Activated naive CD4-positive, alpha-beta T cell treated with anti-CD3 and anti-CD28 coated beads, Interleukin-2, amount 10 ng/mL, durations not matched to agents 7 days and 5 days (primary cell): ENCODE measurements at places on chromosomes 7 and 10.

DNA sequence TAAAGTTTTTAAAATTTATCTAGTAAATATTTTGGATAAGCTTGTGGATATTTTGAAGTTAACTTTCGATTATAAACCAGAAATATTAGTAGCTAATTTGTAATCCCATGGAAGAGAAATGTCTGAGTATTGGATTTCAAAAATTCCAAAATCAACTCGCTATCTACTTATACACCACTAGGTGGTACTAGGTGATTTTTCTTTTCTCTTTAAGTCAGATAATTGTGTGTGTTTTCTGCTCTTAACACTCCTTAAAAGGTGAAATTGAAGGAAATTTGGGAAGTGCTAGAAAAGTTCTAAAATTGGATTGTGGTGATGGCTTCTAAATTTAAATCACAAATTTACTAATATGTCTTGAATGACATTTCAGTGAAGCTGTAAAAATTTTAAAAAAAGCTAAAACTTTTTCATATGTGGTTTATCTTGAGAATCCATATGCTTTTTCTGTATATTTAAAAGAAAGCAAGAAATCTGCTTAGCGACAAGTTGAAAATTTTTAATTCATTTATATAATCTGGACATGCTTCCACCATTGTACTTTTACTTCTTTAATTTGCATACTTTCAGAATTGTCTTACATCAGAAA is 90.2 kb downstream of the IPMK start:
- no peaks in the 10 kb centered on the region for H3K27me3 ChIP-seq
- H3K36me3 ChIP-seq: no peaks in the 10 kb centered on the region
- H3K4me3 ChIP-seq: no peak overlapping the region
- no peak for DNase-seq

DNA sequence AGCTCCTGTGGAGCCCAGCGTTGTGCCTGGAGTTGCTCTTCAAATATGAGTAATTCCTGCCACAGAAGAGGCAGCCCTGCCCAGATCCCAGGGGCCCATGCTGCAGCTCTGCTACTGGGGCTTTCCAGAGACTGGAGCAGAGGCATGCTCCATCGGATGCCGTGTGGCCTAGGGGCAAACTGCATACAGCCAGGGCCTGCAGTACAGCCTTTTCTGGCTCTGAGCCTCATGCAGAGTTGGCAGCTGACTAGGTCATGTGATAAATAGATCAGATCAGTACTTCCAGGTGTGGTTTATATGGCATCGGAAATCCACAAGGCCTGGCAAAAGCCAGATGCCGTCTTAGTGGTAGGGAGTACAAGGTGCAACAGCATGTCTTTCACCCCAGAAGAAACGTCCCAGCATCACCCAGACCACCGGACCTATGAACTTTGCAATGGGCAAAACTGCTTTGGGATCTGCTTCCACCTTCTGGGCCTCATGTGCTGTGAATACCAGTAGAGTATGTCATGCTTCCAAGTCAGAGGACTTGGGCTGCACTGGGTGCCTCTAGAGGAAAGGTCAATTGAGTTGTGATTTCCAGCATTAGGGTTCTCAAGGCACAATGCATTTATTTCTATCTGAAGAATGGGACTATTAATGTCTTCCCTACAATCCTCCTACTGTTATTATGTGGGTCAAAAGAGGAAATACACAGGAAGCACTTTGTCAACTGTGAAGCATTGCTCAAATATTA is 250.7 kb upstream of the ZNF32 start:
- H3K27ac ChIP-seq: no peak overlapping the region
- H3K4me3 ChIP-seq: no peak overlapping the region
- no peaks in the 10 kb centered on the region for H3K4me1 ChIP-seq
- H3K27me3 ChIP-seq: peaks cover 21% of the 10 kb centered on the region
- DNase-seq: no peak
- H3K36me3 ChIP-seq: no peaks in the 10 kb centered on the region

GRCh38 chr7:47719675-47720074 is 137.8 kb upstream of the TNS3 start:
- H3K27me3 ChIP-seq: no peaks in the 10 kb centered on the region
- H3K27ac ChIP-seq: no peak overlapping the region
- DNase-seq: no peak
- no peak overlapping the region for H3K4me3 ChIP-seq

DNA sequence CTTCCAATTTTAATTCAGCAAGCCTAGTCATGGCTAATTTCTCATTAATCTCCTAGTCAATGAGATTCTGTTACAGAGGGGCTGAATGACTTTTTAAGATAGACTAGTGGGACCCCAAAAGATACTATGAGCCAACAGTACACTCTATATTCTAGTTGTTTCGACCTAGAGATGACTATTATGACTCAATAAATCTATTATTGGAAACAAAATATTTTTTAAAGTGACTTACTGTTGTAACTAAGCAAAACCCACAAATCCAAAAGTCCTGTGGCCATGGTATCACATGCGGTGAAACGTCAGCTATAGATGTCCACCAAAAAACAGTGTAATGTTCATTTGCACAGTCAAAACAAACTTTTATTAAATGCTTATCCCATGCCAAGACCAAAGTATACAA is 95.3 kb upstream of the ADO start:
- H3K4me3 ChIP-seq: no peak overlapping the region
- DNase-seq: no peak

- no peaks in the 10 kb centered on the region for H3K4me1 ChIP-seq
- no peak for DNase-seq
- H3K36me3 ChIP-seq: no peaks in the 10 kb centered on the region
Measured at GRCh38 chr7:49706106-49706505, 67.3 kb upstream of the VWC2 start.

DNA sequence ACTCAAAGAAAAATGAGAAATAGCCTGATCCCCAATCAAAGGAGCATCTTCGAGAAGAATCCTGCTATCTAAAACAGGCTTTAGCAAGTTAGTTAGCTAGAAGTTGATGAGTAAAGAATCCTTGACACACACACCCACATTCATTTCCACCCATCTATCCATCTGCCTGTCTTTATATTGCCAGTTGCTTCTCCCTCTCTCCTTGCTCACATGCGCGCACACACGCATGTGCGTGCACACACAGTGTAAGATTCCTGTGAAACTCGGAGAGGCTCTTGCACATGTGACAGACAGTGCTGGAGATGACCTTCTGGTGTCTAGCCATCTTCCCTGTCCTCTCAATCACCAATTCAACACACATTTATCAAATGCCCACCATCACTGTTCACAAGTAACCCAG is 393.3 kb downstream of the PLXNA4 start:
- H3K27me3 ChIP-seq: no peaks in the 10 kb centered on the region
- no peak overlapping the region for H3K27ac ChIP-seq
- DNase-seq: no peak
- peaks cover 19% of the 10 kb centered on the region for H3K36me3 ChIP-seq

DNA sequence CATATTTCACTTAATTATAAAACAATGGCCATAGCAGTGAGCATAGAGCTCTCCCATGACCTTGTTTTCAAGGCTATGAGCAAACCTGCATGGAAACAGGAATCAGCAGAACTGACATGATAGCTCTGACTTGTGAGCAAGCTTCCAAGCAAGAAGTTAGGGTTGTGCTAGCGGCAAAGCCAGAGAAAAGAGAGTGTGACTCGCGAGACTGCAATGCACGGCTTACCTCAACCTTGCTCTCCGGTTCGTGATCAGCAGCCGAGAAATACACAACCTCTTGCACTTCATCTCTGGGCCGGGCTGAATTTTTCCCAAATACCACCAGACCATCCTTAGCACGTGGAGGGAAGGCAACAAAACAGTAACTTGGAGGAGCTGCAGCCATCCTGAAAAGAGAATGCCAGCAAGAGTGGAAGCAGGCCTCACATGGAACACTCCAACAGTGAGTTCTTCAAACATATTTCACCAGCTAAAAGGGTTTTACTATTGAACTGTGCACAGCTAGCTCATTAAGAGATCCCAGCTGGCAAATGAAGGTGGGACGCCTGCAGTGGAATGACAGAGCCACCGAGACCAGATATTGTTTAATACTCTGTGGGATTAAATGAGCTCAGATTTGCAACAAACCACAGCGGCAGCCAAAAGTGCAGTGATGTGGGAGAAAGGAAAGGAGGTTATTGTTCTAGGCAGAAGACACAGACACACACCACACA is 20.8 kb downstream of the SCRN1 start:
- H3K27me3 ChIP-seq: peaks cover 37% of the 10 kb centered on the region
- H3K4me3 ChIP-seq: no peak overlapping the region
- DNase-seq: no peak
- H3K4me1 ChIP-seq: peaks cover 13% of the 10 kb centered on the region
- no peaks in the 10 kb centered on the region for H3K36me3 ChIP-seq

GRCh38 chr7:85829817-85830432 is 643.1 kb upstream of the SEMA3D start:
- DNase-seq: no peak
- H3K36me3 ChIP-seq: no peaks in the 10 kb centered on the region
- no peaks in the 10 kb centered on the region for H3K27me3 ChIP-seq
- no peak overlapping the region for H3K27ac ChIP-seq

DNA sequence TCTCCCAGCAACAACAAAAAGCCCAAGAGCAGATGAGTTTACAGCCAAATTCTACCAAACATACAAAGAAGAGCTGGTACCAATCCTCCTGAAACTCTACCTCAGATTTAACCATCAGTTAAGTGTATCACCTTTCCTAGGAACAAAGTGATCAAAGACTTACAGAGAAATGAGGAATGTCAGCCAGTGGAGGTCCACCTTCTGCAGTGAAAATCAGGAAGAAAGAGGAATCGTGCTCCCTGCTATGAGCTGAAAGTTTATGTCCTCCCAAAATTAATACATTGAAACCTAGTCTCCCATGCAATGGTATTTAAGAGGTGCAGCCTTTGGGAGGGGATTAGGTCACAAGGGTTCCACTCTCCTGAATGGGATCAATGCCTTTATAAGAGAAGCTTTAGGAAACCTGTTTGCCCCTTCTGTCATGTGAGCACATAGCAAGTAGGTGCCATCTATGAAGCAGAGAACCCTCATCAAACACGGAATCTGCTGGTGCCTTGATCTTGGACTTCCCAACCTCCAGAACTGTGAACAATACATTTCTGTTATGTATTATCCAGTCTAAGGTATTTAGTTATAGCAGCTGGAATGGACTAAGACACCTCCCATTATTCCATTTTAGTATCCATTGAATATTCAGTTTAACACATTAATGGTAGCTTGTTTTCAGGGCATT is 139.0 kb upstream of the FZD8 start:
- H3K4me3 ChIP-seq: no peak overlapping the region
- H3K27ac ChIP-seq: no peak overlapping the region
- H3K27me3 ChIP-seq: peaks cover 4% of the 10 kb centered on the region
- DNase-seq: no peak

DNA sequence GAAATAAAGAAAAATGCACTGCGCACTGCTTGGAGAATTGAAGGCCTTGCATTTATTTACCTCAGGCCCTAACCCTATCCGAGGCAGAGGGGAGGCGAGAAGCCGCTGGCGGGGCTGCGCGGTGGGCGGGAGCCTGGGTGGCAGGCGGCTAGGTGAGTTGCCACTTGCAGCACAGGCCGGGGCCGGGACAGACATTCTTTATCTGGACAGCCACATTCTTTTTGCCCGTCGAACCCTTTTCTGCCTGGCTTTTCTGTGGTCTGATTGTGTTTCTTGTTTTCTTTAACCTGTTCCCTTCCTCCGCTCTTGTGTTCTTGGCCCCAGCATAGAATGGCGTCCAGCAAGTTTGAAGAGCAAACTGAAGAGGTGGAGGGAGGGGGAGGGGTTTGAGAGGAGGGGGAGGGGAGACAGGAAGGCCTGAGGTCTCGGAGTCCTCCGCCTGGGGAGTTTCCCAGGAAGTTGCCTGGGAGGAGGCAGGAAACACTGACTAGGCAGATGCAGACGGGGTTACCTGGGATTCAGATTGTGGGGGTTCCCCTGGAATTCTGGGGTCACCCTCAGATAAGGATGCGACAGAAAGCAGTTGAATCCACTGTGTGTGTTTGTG is 5.1 kb downstream of the SHH start:
- peak overlapping the region; percentile 15 for H3K4me3 ChIP-seq
- peaks cover 40% of the 10 kb centered on the region for H3K4me1 ChIP-seq
- peaks cover 98% of the 10 kb centered on the region for H3K27me3 ChIP-seq
- peak overlapping the region; percentile 65 for H3K27ac ChIP-seq
- peaks cover 3% of the 10 kb centered on the region for H3K36me3 ChIP-seq

DNA sequence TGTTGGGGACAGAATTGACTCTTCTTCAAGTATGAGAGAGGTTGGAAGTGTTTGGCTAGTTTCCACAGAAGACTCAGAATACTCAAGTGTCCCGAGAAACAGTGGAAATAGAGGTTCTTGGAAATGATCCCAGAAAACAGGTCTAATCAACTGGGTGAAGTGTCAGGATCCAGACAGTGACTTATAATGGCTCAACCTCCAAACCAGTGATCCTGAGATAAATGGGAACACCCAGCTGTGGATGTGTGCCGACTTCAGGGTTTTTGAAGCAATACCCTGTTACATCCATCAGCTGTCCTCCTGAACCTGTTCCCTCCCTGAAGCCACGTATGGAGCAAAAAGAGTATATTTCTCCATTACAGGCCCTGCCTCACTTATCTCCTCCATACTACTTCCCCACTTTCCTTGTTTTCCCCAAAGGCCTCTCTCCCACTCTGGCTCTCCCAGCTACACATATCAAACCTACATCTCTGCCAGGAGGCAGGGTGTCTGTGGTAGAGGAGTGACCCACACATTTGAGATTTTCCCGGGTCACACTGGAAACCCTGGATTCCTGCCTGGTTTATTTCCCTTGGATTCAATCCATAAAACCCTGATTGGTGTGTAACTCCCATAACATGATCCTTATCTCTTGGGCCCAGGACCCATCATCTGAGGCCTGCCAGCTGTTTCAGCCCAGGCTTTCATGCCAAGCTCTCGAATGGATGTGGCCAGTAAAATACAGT is 17.6 kb upstream of the ELOVL3 start:
- no peak for DNase-seq
- no peaks in the 10 kb centered on the region for H3K36me3 ChIP-seq
- no peak overlapping the region for H3K27ac ChIP-seq

DNA sequence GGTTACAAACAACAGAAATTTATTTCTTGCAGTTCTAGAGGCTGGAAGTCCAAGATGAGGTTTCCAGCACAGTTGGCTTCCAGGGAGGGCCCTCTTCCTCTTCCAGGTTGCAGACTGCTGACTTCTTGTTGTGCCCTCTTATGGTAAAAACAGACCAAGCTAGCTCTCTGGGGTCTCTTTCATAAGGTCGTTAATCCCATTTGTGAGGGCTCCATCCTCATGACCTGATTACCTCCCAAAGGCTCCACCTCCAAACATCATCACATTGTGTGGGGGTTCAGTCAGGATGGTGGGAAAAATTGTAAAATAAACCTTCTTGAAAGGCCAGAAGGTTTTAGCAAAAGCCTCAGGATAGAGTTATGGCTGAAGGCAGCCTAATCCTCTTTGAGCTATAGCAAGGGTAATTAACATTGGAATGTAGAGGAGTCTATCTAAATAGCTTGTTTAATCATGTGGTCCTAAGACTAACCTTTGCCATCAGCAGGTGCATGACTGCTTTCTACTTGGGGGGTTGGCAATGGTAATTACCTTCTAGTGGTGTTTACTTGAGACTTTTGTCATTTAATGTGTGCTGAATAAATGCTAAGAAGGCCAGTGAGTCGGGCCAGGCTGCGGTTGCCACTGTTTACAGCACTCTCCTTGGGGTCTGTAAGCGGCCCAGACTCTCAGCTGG is 80.8 kb downstream of the PPP1R17 start:
- no peaks in the 10 kb centered on the region for H3K36me3 ChIP-seq
- H3K27ac ChIP-seq: no peak overlapping the region
- DNase-seq: no peak
